Fibroblast of the conjunctiva (primary cell): ENCODE measurements at places on chromosomes 12 and 14.

DNA sequence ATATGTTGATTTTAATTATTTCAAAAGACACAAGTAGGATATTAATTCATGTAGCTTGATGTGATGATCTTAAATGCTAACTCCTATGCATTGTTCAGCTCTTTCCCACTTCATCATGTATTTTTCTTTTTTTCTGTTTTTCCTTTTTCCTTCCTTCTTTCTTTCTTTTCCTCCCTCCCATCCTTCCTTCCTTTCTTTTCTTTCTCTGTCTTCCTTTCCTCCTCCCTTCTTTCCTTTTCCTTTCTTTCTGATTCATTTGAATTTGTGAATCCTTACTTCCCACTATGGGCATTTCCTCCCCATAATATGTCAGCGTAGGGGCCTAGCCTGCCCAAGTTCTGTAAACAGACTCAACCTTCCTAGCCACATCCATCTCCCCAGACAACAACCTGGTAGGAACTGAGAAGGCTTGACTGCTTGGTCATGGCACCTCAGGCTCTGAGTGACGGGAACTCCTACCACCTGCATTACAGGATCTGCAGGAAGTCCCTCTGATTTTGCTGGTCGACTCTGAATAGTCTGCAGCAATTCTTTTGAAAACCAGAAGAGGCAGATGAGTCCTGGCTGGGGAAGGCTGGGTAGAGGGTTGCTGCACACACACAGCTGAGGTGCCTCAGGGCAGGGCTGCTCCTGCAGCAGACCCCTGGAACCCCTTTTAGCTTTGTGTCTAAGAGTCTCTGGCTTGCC lies 33.4 kb upstream of the BHLHE41 start:
- no peak for DNase-seq

- DNase-seq = no peak
Measured at GRCh38 chr12:95083471-95083870, 10.1 kb upstream of the NR2C1 start.

GRCh38 chr12:69595689-69596088 lies 10.4 kb downstream of the CCT2 start:
- DNase-seq = no peak

- DNase-seq = no peak
Measured at GRCh38 chr12:75986001-75986746, 45.4 kb downstream of the PHLDA1 start.

- peak; percentile 62 for DNase-seq
Measured at GRCh38 chr14:55099756-55100155, 29.3 kb upstream of the LGALS3 start.

DNA sequence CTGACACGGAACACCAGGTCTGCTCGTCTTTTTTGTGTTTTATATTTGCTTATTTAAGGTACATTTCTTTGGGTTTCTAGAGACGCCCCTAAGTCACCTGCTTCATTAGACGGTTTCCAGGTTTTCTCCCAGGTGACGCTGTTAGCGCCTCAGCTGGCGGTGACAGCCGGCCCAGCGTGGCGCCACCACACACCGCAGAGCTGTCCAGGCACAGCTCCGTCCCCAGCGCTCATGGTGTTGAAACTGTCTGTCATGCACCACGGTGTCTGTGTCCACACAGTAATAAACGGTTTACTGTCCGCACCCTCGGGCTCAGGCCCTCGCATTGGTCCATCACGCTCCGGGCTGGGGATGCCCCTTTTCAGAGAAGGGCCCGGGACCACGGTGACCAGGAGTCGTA lies 15.5 kb downstream of the DEGS2 start:
- DNase-seq = no peak

- no peak for DNase-seq
Measured at GRCh38 chr14:32075672-32076277, 1.3 kb upstream of the ARHGAP5 start.

DNA sequence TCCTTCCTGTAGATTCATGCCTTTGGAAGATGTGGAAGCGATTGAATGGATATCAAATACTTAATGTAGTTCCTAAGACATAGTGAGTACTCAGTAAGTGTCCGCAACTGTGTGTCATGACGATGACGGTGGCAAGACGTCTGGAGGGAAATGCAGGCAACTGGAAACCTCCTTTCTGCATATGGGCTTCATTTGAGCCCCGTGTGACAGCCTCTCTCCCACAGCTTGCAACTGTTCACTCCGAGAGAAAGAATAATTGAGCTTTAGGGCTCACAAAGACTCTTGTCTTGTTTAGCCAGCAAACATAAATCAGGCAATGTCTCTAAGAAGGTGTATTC lies 6.9 kb downstream of the CFAP251 start:
- no peak for DNase-seq

DNA sequence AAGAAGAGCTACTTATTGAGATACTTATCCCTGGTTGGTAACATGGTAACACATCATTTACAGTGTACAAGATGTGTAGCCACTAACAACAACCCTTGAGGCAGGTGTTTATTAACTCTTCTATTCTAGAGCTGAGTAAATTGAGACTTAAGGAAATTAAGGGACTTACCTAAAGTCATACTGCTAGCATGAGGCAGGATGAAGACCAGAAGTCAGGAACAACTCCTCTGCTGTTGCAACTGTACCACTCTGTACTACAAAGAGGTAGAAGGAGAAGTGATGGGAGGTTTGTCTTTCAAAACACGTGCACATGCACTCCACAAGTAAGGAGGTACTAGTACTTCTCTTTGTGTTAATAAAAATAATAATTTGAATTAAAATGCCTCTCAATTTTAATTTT lies 79.9 kb downstream of the LLPH start:
- no peak for DNase-seq

DNA sequence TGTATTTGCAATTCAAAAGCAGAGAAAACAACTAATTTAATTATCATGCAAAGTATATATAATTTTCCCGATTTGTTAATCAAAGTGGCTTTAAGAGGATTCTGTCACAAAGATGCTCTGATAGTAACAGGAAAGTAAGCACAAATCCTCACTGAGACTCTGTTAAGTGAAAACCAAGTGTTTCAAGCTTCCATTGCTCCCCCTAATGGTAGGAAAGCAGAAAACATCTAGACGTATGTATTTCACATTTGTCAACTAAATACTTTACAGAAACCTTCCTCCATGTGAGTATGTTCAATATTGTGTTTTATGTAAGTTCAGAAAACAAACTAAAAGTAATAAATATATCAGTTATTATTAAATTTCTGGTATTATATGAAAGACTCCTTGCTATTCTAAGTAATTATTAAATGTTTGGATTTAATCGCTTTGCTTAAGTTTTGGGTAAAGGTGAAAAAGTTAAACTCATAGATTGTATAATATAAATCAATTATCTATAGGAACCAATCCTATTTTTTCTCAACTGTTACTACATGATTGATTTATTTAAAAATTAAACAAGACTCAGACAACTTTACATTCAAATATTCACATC lies 1.5 kb upstream of the NTS start:
- peak; percentile 56 for DNase-seq

DNA sequence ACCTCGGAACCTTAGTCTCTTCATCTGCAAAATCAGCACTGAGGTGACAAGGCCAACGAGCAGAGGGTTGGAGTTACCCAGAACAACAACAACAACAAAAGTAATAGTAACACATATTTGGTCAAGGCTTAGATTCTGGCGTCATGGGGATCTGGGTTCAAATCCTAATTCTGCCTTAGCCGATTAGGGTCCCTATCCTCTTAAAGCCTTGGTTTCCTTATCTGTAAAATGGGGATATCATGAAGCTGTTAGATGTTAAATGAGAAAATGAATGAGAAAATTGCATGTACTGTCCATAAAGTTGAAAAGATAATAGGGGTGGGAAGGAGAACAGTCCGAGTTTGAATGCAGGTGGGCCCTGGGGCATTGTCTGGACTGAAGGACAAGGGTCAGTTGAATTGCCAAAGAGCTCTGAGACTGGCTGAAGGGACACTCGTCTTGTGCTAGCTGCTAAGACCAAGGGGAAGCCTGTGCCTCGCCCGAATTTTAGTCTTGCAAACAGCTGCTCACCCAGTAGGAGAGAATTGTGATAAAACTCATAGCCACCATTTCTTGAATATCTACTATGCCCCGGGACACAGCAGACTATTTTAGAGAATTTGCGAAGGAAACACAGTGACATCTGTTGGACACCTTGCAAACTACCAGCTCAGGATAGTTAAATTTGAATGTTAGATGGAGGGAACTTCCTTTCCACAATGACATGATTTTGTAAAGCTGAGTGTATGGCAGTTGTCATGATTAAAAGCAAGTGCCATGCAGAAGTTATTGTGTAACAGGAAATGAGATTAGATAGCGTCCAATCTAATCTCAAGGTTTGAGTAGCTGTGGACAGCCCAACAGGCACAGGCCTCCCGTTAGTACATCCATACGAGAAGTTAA lies 6.8 kb upstream of the HNF1A start:
- peak; percentile 43 for DNase-seq

DNA sequence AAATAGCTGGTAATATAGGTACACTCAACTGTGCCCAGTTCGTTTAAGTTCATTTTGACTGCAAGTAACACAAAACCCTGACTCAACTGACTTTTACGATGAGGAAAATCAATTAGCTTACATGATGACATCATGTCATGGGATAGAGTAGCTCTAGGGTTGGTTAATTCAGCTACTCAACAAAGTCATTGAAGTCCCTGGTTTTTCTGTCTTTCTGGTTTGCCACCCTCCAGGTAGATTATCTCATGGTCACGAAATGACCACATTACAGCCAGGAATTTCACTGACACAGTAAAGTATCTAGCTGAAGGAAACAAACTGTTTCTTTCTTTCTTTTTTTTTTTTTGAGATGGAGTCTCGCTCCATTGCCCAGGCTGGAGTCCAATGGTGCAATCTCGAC lies 68.5 kb upstream of the FUT8 start:
- no peak for DNase-seq
